ENCODE measurements at places on chromosomes 16 and 17.

DNA sequence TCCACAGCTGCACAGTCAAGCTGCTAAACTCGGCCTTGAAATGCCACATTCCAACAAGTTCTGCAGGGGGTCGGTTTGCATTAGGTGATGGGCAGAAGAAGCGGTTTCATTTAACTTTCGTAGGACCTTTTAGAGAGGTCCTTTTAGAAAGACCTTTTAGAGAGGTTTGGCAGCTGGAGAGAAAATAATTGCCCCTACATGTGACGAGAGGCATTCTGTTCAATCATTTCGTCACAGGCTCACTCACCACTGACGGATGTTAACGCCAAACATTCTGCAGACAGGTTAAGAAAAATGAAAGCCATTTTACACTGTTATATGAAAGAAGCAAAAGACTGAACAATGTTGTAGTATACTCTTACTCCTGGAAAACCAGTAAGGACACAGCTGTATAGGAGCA, 76.5 kb upstream of the ZNF423 start:
- no peak for DNase-seq

- DNase-seq, result no peak
Measured at GRCh38 chr17:79506150-79506870, 104.5 kb downstream of the RBFOX3 start.

DNA sequence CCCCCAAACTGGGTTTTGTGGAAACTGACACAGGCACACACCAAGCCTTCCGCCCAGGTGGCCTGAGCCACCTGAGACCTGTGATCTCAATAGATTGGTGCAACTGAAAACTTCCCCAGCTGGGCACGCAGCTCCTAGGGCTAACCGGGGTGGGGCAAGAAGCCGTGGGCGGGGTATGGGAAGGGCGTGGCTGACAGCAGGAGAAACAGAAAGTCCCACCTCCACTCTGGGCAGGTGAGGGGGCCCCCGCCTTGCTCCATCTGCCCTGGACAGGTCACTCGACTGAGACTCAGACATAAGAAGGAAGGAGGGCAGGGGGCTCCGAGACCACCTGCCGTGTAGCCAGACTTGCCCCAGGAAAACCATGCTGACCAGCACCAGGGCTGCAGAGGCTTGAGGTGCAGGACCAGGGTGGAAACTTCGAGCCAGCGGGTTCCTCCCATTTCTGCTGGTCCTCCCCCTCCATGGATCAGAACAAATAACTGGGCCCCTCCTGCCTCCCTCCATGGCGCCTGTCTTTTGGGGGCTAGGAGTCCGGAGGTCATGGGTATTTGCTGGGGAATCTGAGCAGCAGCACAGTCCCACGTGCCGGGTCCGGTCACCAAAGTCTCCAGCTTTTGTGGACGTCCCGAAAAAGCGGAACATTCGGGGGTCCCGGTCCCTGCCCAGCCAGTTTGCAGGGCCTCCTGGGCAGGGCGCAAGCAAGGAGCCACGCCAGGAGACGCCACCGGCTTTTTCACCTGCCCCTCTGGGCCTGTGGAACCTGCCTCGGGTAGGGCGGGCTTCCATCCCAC, 1.3 kb downstream of the TIMP2 start:
- no peak for DNase-seq

DNA sequence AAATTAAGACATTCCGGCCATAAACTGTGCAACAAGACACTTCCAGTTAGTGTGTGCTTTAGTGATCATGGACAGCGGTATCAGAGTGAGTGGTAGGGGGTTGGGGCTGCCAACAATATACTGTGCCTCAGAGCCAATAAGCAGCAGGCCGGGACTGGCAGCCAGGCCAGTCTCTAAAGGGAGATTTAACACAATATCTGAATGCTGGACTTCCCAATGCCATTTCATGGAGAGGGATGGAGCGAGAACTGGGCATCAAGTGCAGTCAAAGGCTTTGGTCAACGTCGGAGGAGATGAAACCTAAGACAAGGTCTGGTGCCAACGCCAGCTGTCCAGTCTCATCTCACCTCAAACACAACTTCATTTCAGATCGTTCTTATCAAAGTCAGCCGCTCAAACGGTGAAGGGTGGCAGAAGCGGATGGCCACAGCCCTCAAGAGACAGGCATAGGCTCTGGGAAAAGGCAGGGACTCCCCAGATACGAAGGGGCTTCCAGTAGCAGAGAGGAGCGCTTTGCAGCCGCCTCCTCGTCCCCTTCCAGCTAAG, 935 bp downstream of the USP32 start:
- no peak for DNase-seq

DNA sequence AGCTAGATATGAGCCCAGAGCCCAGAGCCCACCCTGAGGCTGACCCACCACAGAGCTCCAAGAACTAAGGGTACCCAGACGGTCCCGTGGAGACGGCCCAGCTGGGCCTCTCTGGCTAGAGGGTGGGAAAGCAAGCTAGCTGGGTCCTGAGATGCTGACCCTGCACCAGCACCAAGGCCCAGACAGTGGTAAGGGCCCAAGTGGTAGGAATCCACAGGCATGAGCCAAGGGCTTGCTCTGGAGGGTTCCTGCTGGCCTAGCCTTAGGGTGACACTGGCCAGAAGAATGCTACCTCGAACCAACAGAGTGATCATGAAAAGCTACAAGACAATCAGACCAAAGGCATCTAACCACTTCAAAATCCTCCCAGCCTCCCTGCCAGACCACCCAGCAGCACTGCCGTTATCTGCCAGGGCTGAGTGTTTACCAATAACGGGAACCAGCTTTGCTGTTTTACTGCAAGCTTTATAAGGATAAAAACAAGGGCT, 13.2 kb downstream of the HIC1 start:
- no peak for DNase-seq

- no peak for DNase-seq
Measured at GRCh38 chr16:2471653-2472487, 773 bp downstream of the NTN3 start.

DNA sequence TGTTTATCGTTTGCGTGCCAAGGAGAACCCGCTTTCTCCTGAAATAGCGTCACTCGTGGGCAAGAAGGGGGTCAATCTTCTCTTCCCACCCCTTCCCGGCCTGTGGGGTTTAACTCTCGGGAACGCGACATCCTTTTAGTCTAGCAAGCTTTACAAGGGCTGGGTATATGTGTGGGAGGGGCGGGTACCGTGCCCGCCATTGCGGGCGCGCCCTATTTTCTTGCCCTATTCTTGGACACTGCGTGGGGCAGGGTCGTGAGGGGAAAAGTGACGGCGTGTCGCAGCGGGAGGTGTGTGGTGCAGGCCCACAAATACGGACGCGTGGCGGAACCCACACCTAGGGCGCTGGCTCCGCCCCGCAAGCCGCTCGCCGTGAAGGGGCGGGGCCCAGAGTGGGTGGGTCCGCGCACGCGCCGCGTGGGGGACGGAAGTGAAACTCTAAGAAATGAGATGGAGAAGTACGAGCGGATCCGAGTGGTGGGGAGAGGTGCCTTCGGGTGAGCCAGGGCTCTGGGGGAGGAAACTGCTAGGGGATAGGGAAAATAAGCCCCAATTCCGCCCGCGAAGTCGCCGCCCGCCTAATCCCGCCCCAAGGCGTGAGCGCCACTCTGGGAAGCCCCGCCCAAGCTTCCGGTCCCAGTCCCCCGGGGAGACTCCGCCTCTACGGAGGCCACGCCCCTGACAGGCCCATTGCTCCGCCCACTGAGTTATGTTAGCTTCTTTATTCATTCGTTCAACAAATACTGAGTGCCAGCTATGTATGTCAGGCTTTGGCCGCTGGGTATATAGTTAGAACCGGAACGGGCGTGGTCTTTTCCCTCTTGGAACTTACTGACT, at the start of gene NEK8:
Gene NEK8 (plus strand): TSS at position 425 of the 837 bp plus-strand sequence. CDS start 26 bp downstream, at position 451.
- no peak for DNase-seq

GRCh38 chr17:75652934-75653549, 13.9 kb downstream of the RECQL5 start:
- no peak for DNase-seq

- DNase-seq, result no peak
Measured at GRCh38 chr16:70429888-70430666, 8.8 kb downstream of the ST3GAL2 start.

DNA sequence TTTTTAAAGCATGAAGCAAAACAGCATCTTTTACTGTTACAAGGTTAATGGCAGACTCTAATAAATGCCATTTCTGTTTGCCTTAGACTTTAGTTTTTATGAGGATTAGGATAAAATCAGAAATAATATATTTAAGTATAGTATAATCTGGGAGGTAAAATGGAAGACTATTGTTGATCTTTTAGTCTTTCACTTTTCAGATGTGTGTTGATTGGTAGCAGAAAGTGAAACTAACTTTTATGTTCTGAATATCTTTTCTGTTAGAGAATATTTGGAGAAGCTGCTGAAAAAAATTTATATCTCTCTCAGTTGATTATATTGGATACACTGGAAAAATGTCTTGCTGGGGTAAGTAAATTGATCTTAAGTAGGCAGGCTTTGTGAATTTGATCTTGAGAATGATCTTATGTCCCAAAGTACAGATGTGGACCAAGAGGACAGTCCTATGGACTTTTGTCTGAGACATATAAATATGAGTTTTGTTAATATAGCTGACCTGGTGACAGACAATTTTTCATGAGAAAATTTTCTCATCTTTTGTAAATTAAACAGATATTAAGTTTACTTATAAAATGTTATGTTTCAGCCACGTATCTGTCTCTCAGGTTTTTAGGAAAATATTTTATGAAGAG, 64.1 kb downstream of the NF1 start:
- DNase-seq, result no peak

Measured in NT2/D1 (cell line).